ENCODE measurements at places on chromosomes 13 and 19. TPM values are rescaled to one million over a fixed set of nuclear protein-coding genes. Genes with fewer than 3 reads are reported as not detected.

Gene FGF14
- polyA plus RNA-seq: not detected

Gene APOE
- 31.9 TPM for polyA plus RNA-seq

Gene CCNA1
- polyA plus RNA-seq: not detected

Gene SYT5
- polyA plus RNA-seq: 0.43 TPM

Gene SYCN
- polyA plus RNA-seq: not detected
